ENCODE measurements at places on chromosomes 7 and 10.

GRCh38 chr7:23768022-23768421 lies 58.0 kb downstream of the STK31 start:
- DNase-seq: no peak

DNA sequence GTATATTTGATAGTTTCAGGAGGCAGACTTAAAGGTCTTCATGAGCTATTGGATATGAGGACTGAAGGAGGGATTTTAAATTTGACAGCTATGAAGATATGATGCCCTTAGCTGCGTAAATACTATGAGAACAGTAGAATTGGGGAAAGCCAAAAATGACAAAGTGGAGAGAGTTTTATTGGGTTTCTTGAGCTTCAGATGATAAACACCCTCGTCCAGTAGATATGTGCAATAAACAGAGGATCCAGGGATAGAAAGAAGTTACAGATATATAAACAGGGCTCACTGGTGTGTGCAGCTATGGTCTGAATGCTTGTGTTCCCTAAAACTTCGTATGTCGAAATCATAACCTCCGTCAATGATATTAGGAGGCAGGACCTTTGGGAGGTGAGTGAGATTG lies 131.3 kb downstream of the INHBA start:
- no peak for DNase-seq

DNA sequence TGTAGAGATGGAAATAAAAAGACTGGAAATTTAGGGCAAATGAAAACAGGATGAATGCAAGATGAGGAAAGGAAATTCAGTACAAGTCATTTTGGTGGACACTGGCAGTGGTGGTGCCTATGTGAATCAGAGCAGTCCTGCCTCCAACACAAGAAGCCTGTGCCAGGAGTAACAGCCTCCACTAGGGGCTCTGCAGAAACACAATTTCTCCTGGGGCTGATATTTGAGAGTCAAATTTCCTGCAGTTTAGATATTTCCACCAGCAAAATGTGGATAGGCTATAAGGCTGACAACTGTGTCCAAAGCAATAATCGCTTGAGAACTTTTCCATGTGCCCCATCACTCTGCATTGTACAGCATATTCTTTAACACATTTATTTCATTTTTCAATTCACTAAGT lies 4.7 kb upstream of the PLXDC2 start:
- no peak for DNase-seq

DNA sequence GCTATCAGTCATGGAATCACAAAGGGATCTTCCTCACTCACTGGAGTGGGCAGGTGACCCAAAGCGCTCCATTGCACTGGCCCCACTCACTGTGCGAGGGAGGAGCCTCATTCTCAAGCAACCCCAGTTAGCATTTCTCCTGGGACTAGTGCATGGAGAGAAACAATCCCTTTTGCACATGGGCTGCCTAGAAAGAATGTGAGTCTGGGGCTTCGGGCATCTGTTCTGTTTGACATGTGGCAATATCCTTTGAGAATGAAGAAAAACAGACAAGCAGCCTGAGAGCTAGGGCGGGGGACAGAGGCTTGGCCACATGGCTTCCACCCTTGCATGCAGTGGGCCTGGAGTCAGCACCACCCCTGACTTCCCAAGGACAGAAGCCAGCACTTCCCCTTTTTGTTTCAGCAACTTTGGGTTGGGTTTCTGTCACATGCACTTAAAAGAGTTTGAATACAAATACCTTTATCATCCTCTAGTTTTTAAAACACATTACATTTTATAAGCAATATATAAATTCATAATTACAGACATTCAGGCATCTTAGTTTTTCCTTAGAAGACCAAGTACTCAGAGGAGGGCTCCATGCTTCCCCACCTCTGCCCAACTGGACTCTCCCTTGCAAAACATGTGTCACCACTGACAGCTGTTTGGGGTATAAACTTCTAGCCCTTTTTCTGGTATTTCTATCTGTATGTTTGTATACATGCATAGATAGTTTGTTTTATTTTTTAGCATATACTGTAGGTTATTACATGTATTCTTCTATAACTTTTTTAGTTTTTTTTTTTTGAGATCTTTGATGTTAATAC lies 73.8 kb downstream of the RBM20 start:
- DNase-seq: no peak

DNA sequence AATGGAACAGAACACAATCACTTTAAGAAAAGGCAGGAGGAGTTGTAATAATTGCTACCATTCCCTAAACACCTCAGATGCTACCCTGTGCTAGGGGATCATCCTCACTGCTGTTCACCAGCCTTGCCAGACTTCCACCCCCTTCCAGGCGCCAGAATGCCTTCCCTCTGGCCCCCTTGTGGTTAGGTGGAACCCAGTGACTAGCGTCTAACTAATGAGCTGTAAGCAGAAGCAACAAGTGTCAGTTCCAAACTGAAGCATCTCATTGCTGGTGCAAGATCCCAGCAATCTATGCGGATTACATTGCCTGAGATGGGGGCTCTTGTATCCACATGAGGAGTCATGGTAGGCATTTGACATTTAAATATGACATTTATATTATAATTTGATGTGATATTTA lies 86.6 kb downstream of the FRMD4A start:
- DNase-seq: no peak

GRCh38 chr7:149838992-149839408 lies 825 bp downstream of the ZNF862 start:
- DNase-seq: no peak

GRCh38 chr10:98340261-98340939 lies 72.4 kb upstream of the LOXL4 start:
- no peak for DNase-seq

DNA sequence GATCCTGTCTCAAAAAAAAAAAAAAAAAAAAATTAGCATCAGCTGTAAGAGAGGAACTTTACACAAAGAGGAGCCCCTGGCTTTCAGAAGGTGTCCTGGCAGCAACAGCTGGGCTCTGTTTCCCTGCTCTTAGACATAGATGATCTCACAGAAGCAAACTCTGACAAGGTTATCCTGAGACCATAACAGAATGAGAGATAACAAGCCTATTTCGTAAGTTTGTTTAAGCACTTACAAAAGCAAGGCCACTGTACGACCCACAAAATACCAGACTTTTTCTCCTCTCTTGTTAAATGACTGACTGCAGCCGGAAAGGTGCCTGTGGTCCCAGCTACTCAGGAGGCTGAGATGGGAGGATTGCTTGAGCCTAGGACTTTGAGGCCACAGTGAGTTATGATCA lies 33.3 kb upstream of the OTUD1 start:
- no peak for DNase-seq

GRCh38 chr7:5477723-5478531 lies 54.3 kb upstream of the TNRC18 start:
- DNase-seq: no peak

DNA sequence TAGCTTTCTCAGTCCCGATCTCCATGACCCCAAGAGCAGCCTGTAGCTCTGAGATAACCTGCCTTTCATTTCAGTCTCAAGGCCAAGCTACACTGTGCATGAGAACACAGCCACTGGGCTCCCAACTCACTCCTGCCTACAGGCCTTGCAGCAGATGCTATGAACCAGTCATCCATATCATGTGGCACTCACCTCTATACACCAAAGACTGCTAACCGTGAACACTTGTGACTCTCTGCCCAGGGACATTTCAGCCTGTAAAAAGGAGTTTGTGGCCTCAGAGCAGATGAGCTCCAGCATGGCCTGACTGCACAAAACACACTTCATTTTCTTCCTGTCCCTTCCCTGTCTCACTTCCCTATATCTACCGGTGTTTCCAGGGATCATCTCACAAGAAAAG lies 56.9 kb upstream of the NPY start:
- DNase-seq: no peak

DNA sequence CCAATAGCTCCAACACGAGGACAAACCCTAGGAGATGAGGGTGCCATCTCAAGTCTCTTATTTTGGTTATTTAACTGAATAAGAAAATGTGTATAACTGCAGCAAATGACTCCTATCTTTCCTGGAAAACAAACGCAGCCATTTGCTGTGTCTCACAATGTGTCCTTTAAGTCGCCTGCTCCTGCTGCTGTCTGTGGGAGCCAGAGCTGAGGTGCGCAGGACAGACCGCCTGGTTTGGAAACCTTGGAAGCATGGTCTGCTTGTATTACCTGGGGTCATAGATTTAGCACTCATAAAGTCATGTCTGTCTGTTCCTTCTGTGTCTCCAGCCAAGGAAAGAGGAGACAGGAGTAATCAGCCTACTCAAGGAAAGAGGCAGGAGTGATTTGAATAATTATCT lies 760.2 kb downstream of the GRID1 start:
- DNase-seq: no peak
